ENCODE measurements at places on chromosomes 1 and 21. TPM values are rescaled to one million over a fixed set of nuclear protein-coding genes. Genes with fewer than 3 reads are reported as not detected.

The ERVH48-1 gene
- not detected for polyA plus RNA-seq

The ELAVL4 gene
- not detected for polyA plus RNA-seq

The KRTAP19-1 gene
- polyA plus RNA-seq = not detected

The SYNC gene
- polyA plus RNA-seq = not detected

The KCNJ9 gene
- not detected for polyA plus RNA-seq

The FCRL2 gene
- polyA plus RNA-seq = 0.65 TPM

The SAMD13 gene
- 0.39 TPM for polyA plus RNA-seq

The LRRC71 gene
- not detected for polyA plus RNA-seq

The HCRTR1 gene
- polyA plus RNA-seq = not detected

- DNase-seq = no peak
- H3K36me3 ChIP-seq = no peaks in the 10 kb centered on the region
- H3K4me3 ChIP-seq = no peak overlapping the region
Observed at GRCh38 chr1:111924786-111925185, 64.7 kb downstream of the KCND3 start.

- H3K4me1 ChIP-seq = no peaks in the 10 kb centered on the region
- no peak overlapping the region for H3K27ac ChIP-seq
- DNase-seq = no peak
- H3K27me3 ChIP-seq = no peaks in the 10 kb centered on the region
Observed at GRCh38 chr1:2823921-2824610, 22.6 kb upstream of the TTC34 start.

DNA sequence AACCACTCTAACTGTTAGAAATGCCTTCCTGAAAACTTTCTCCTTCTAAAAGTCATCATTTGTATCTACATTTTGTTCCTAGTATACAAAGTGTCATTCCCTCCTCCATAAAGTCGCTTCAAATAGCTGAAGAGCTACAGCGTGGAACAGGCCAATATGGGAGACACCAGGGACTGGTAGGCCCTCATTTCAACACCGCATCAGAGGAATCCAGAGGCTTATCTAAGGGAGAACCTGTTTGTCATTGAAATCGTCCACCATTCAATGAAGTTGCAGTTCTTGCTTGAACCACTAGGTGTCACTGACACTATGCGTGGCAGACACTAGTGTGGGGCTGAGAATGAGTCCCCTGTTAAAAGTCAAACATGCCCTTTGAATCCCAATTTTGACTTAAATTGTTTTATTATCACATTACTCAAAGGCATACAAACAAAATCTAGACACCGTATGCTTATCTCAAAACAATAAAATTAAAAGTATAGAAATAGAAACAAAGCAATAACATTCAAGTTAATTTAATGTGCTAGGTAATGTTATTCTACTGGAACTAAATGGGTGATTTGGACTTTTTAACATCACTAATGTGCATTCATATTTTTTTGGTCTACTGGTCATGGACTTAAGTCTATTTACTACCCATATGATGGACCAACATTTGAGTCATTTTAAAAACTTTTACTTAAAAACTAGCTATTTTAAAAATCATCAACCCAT lies 182.3 kb downstream of the FCRL5 start:
- no peaks in the 10 kb centered on the region for H3K36me3 ChIP-seq
- no peak overlapping the region for H3K4me3 ChIP-seq
- peak; percentile 53 for DNase-seq

- no peaks in the 10 kb centered on the region for H3K36me3 ChIP-seq
- H3K4me1 ChIP-seq = no peaks in the 10 kb centered on the region
- DNase-seq = no peak
- no peaks in the 10 kb centered on the region for H3K27me3 ChIP-seq
Observed at GRCh38 chr1:82755191-82755590, 954.5 kb downstream of the ADGRL2 start.

- H3K27ac ChIP-seq = no peak overlapping the region
- H3K4me3 ChIP-seq = no peak overlapping the region
- peaks cover 7% of the 10 kb centered on the region for H3K4me1 ChIP-seq
Observed at GRCh38 chr1:201625851-201626251, 86.9 kb downstream of the NAV1 start.

DNA sequence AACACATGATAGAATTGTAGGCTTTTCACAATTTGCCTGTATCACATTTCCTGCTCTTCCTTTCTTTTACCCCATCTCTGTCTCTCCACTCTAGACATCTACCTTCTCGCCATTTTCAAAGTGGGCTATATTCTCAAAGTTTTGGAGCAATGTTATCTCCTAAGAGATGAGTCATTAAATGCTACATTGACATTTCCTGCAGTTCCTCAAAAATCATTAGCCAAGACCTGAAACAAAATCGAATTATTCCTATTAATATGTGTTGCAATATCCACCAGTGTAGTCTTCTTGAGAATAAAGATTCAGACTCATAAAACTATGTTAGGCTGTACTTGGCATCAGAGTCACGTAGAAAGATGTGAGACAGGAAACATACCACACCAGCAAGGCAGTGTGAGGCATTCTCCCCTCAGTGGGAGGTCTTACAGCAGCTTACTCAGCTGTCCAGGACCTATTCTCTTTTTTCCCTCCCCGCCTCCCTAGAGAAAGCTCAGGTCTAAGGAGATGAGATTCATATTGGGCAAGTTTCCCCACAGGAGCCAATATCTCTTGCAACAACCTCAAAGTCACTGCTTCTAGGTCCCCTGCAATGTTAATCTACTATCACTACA lies 38.8 kb downstream of the FRRS1 start:
- H3K4me1 ChIP-seq = peaks cover 3% of the 10 kb centered on the region
- DNase-seq = no peak
- H3K36me3 ChIP-seq = peaks cover 6% of the 10 kb centered on the region
- H3K27me3 ChIP-seq = no peaks in the 10 kb centered on the region
- no peak overlapping the region for H3K27ac ChIP-seq

GRCh38 chr21:38081708-38082107 lies 165.5 kb upstream of the KCNJ6 start:
- H3K4me1 ChIP-seq = no peaks in the 10 kb centered on the region
- H3K4me3 ChIP-seq = no peak overlapping the region
- no peaks in the 10 kb centered on the region for H3K36me3 ChIP-seq
- no peak for DNase-seq
- no peaks in the 10 kb centered on the region for H3K27me3 ChIP-seq
- H3K27ac ChIP-seq = no peak overlapping the region

GRCh38 chr1:82565546-82565945 lies 764.8 kb downstream of the ADGRL2 start:
- DNase-seq = no peak
- no peak overlapping the region for H3K4me3 ChIP-seq
- no peaks in the 10 kb centered on the region for H3K27me3 ChIP-seq
- H3K36me3 ChIP-seq = no peaks in the 10 kb centered on the region

DNA sequence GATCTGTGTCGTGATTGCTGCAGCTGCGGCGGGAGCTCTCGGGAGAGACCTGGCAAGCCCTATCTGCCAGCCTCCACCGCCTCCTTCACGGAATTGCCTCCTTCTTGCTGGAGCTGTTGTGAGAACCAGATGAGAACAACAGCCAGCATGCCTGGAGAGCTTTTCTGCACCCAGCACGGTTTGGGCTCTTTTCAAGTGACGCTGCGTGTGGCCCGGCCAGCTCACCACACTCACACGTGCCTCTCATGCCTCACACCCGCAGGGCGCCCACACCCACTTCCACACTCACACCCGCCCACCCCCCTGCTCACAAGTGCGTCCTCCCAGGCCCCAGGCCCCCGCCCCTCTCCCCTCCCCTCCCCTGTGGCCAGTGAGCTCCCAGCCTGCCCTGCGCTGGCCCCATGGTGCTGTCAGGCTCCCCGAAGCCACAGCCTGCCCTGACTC lies 135.7 kb upstream of the RUNX3 start:
- no peaks in the 10 kb centered on the region for H3K36me3 ChIP-seq
- no peak for DNase-seq
- no peak overlapping the region for H3K4me3 ChIP-seq

GRCh38 chr1:157482174-157482573 lies 70.1 kb downstream of the FCRL5 start:
- H3K27ac ChIP-seq = no peak overlapping the region
- no peak overlapping the region for H3K4me3 ChIP-seq
- H3K36me3 ChIP-seq = no peaks in the 10 kb centered on the region
- DNase-seq = no peak

GRCh38 chr1:116318897-116319296 lies 54.1 kb upstream of the ATP1A1 start:
- no peaks in the 10 kb centered on the region for H3K27me3 ChIP-seq
- no peak overlapping the region for H3K4me3 ChIP-seq
- DNase-seq = no peak
- H3K27ac ChIP-seq = no peak overlapping the region
- H3K36me3 ChIP-seq = no peaks in the 10 kb centered on the region

DNA sequence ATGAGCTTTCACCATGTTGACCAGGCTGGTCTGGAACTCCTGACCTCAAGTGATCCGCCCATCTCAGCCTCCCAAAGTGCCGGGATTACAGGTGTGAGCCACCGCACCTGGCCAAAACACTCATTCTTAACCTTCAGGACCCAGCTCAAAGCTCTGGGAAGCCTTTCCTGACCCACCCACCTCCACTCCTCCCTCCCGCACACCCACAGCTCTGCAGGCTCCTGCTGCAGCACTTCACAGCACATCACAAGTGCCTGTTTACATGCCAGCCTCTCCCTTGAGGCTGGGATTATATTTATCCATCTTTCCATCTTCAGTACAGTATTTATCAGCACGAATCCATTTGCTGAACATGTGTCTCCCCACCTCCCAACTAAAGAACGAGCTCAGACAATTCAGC lies 14.9 kb downstream of the SLC9A1 start:
- DNase-seq = no peak
- peaks cover 51% of the 10 kb centered on the region for H3K4me1 ChIP-seq
- H3K4me3 ChIP-seq = no peak overlapping the region
- no peak overlapping the region for H3K27ac ChIP-seq
- H3K27me3 ChIP-seq = no peaks in the 10 kb centered on the region

DNA sequence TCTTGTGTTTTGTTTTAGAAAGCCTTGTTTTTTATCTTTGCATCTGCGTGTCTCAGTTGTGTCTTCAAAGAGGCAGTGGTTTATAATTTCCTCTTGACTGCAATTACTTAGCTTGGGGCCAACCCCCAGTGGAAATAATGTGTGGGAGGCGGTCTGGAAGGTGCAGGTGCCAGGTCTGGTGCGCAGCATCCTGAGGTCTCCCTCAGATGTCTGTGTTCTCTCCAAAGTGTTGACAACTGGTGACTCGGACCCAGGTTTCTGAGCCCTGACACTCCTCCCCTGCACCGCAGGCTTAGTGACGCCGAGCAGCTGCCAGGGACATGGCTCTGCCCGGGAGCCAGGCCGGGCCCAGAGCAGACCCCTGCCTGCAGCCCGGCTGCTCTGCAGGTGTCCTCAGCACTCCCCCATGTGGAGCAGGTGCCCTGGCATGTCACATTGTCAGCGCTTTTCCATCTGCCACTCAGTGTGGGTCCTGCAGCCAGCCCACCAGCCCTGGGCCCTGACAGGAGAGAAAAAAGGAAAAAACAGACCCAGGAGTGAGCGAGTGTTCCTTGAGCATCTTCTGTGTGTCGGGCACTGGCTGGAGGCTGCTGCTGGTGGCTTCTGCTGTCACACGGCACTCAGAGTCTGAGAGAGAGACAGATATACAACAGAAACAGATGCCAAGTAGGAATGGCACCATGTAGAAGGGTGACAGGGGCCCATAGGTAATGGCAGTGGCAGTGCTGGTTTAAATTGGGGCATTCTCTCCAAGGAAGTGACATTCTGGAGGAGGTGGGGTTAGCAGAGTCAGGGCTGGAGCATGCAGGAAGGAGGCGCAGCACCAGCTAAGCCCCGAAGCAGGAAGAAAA lies 24.8 kb upstream of the SELENON start:
- no peak for DNase-seq
- no peaks in the 10 kb centered on the region for H3K27me3 ChIP-seq
- no peaks in the 10 kb centered on the region for H3K4me1 ChIP-seq
- H3K27ac ChIP-seq = no peak overlapping the region

DNA sequence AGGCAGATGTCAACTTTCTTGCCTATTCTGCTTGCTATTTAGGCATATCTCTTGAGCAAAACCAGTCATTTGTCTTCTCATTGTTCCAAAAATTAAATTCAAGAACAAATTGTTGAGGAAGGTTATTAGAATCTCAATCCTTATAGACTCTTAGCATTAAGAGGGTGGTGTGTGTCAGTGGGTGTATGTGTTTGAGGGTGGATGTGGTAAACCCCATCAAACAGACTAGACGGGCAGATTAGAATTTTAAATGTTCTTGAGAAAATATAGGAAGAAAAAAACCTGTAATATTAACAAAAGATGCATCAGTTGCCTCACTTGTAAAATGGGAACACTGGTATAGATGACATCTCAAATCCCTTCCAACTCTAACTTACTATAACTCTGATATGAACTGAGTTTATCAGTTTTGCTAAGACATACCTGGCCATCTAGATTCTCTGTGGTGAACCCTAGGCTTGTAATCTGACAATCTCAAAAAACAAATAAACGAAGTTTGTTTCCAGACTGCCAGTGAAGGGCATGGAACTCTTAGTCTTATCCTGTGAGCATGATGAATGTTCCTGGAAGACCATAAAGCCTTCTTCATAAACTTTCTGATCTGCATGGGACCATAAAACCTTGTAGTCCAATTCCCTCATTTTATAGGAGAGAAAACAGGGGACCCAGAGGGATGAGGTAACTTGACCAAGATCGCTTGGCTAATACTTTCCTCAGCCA lies 176.3 kb upstream of the SGIP1 start:
- no peaks in the 10 kb centered on the region for H3K27me3 ChIP-seq
- H3K4me3 ChIP-seq = no peak overlapping the region
- no peak for DNase-seq
- peaks cover 15% of the 10 kb centered on the region for H3K4me1 ChIP-seq

- DNase-seq = no peak
- H3K4me3 ChIP-seq = no peak overlapping the region
- no peaks in the 10 kb centered on the region for H3K36me3 ChIP-seq
- H3K27ac ChIP-seq = no peak overlapping the region
- no peaks in the 10 kb centered on the region for H3K4me1 ChIP-seq
- H3K27me3 ChIP-seq = no peaks in the 10 kb centered on the region
Observed at GRCh38 chr1:189782295-189782694, 695.4 kb downstream of the BRINP3 start.

GRCh38 chr1:243917863-243918565 lies 68.0 kb upstream of the AKT3 start:
- H3K36me3 ChIP-seq = no peaks in the 10 kb centered on the region
- peaks cover 24% of the 10 kb centered on the region for H3K4me1 ChIP-seq
- H3K27ac ChIP-seq = no peak overlapping the region
- peaks cover 39% of the 10 kb centered on the region for H3K27me3 ChIP-seq
- H3K4me3 ChIP-seq = peak overlapping the region; percentile 45

- H3K36me3 ChIP-seq = peaks cover 17% of the 10 kb centered on the region
- no peak overlapping the region for H3K4me3 ChIP-seq
- DNase-seq = no peak
- no peaks in the 10 kb centered on the region for H3K4me1 ChIP-seq
Observed at GRCh38 chr1:35506960-35507912, 50.0 kb downstream of the KIAA0319L start.
